ENCODE measurements at places on chromosomes 16 and 17.

- DNase-seq, result no peak
Observed at GRCh38 chr17:17204041-17204591, 2.0 kb downstream of the PLD6 start.

GRCh38 chr17:1759529-1759928, 2.3 kb upstream of the SERPINF1 start:
- DNase-seq, result peak; percentile 35

GRCh38 chr17:64213995-64214811, 48.9 kb downstream of the TEX2 start:
- no peak for DNase-seq

DNA sequence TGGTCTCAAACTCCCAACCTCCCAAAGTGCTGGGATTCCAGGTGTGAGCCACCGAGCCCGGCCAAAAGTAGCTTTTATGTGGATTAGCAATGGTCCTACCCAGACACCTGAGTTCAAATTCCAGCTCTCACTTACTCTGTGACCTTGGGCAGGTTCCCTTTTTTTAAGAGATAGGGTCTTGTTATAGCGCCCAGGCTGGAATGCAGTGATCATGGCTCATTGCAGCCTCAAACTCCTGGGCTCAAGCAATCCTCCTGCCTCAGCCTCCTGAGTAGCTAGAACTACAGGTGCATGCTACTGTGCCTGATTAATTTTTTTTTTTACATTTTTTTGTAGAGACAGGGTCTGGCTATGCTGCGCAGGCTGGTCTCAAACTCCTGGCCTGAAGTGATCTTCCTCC, 16.6 kb downstream of the HDAC5 start:
- no peak for DNase-seq

DNA sequence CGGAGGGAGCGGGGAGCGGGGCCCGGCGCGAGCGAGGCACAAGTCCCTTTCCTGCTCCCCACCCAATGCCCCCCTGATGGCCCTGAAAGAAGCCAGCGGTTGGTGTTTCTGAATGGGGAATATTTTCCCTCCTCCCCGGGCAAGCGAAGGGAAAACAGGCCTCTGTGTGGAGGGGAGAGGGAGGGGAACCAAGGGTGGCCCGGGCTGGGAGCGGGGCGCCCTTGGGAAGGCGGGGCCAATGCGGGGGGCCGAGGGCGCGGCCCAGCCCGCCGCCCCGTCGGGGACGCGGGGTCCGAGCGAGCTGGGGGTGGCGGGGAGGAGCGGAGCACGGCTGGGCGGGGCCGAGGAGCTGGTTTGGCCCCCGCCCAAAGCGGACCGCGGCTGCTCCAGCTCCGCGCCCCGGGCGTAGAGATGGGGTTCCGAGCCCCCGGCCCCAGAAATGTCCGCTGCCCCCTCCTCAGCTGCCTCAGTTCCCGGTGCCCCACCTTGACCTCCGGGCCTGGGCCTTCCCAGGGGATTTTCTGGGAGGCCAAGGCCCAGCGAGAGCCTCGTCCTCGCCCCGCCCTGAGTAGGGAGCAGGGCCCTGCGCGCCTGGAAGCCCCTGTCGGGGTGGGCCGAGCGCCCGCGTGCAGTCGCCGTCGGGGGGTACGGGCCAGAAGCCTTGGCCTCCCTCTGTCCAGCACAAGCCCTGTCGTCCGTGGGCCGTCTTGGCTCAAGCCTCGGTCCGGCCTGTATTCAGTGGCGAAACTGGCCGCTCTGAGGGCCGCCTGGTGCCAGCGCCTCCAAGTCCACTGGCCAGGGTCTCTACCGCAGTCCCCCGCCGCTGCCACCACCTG, 3.9 kb upstream of the HEXIM1 start:
- DNase-seq, result peak; percentile 69

GRCh38 chr17:50345432-50346312, at the start of gene XYLT2:
TSS of gene XYLT2 (plus strand) at chr17:50346126. CDS start at chr17:50346141, 15 bp downstream.
- DNase-seq, result peak; percentile 98

DNA sequence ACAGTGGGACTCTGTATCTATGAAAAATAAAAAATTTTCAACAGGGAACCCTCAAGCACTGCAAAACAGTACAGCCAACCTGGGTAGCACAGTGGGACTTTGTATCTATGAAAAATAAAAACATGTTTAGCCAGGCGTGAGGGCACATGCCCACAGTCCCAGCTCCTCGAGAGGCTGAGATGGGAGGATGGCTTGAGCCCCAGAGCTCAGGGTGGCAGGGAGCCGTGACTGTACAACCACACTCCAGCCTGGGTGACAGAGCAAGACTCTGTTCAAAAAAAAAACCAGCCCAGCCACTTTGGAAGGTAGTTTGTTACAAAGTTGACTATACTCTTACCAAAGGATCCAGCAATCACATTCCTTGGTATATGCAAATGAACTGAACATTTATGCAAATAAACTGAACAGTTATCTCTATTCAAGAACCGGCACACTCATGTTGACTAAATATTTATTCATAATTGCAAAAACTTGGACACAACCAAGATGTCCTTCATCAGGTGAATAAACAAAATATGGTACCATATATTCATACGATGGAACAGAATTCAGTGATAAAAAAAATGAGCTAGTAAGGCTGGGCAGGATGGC, 5.2 kb downstream of the RPH3AL start:
- peak; percentile 44 for DNase-seq

DNA sequence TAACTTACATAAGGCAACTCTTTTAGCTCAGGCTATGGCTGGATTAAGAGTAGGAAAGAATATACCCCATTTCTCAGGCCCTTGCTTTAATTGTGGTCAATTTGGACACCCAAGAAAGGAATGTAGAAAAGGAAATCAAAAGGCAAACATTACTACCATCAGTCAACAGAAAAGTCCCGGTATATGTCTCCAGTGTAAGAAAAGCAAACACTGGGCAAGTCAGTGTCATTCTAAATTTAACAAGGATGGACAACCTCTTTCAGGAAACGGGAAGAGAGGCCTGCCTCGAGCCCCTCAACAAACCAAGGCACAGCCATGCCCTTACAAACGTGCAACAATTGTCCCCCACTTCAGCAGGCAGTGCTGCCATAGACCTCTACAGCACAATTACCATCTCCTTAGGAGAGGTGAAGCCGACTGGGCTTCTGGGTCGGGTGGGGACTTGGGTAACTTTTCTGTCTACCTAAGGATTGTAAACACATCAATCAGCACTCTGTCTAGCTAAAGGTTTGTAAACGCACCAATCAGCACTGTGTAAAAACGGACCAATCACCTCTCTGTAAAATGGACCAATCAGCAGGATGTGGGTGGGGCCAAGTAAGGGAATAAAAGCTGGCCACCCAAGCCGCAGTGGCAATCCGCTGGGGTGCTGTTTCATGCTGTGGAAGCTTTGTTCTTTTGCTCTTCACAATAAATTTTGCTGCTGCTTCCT, 12.4 kb downstream of the MRPL58 start:
- DNase-seq, result no peak

- DNase-seq, result no peak
Observed at GRCh38 chr16:50093607-50094539, 28.1 kb downstream of the HEATR3 start.

GRCh38 chr17:34413443-34414119, 50.5 kb upstream of the CCL1 start:
- DNase-seq, result no peak

- peak; percentile 98 for DNase-seq
Observed at GRCh38 chr17:45894022-45894784, at the start of gene MAPT. TSS of gene MAPT (plus strand) at chr17:45894554. CDS start at chr17:45962338, 67,784 bp downstream.

DNA sequence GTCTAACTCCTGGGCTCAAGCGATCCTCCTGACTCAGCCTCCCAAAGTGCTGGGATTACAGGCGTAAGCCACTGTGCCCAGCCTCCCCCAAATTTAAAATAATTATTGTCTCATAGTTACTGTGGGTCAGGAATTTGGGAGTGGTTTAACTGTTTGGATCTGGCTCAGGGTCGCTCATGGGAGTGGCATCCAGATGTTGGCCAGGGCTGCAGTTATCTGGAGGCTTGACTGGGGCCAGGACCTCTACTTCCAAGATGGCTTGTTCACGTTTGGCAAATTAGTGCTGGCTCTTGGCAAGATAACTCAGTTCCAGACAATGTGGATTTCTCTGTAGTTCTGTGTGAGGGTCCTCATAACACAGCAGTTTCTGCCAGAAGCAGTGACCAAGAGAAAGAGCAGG, 8.0 kb downstream of the TEN1 start:
- DNase-seq, result no peak

DNA sequence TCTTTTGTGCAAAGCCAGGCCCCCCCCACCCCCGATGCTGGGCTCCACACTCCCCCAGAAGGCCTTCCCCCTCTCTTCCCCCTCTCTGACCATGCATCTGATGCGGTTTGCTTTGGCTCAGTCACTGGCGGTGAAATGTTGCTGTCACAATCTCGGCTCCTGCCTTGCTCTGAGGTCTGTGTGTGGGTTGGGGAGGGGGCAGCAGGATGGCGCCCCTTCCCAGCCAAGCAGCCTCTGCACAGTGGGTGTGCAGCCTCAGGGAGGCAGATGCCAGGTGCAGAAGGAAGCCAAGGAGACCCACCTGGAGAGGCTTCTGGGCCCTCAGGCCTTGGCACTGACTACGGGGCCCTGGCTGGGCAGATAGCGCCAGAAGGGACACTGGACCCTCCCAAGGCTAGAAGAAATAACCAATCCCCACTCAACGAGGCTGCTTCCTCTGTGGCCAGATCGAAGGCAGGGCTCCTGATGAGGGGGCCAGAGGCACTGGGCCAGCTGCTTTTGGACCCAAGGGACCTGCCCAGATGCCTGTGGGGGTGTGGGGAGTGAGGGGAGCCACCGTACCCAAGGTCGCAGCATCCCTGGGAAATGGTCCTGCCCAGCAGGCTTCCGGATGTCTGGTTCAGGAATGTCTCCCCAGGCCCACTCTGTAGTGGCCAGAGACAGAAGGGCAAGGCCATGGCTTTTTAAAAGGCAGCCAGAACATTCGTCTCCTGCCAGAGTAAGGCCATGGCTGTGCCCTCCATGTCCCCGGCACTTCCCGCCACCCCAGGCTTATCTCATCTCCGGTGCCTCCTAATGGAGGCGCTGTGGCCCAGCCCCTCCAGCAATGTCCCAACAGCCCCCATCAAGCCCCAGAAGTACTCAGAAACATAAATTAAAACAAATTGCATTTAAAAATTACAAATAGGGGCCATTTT, 43.4 kb upstream of the SLC38A10 start:
- no peak for DNase-seq

DNA sequence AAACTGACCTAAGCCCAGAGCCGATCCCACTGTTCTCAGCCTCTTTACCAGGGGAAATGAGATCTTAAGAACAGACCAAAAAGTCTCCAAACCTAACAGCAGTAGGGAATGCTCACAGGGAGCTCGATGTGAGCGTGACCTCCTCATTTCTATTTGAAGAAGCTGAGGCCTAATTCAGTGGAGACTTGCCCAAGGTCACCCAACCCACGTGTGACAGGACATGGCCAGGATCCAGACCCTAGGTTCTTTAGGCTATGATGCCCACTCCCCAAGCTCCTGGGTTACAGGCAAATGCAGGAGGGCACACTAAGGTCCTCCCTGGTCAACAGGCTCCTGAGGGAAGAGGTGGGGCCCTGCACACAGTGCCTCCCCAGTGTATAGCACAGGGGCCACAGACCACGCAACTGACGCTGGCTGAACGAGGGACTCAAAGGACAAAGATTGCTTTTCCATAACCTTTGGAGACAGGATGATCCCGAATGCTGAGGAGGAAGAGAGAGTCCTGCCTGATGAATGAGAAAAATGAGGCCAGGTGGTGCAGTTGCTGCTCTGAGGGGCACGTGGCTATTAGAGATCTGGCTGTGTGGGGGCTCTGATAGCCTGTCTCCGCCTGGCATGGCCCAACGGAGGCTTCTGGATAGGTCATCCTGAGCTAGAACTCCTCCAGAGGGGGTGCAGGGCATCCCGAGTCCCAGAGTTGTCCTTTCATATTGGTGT, 24.0 kb downstream of the MAP3K14 start:
- DNase-seq, result no peak

DNA sequence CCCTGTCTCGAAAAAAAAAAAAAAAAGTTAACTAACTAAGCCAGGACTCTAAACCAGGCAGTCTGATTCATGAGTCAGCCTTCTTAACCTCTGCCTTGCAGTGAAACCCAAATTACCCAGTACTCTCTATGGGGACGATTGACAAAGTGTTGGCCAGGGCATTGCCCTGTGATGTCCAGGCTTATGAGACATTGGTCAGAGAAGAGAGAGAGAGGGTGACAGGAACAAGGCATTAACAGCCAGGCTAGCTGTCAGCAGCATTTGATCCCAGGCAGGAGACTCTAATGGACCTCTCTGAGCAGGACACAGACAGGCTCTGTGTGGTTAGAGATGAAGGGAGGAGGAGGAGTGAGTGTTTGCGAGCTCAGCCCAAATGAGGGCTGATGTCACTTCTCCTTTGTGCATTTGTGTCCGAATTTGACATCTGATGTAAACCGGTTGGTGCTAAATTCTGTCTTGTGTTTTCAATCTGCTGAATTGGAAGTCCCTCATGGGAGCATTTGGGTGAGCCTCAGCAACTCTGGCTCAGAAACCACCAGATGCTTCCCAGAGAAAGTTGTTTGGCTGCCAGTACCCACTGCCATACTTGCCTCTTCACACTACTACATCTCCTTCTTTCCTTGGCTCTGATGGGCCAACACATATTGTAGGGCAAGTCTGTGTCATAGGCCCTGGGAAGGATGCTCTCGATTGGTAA, 4.3 kb upstream of the MYL4 start:
- no peak for DNase-seq

DNA sequence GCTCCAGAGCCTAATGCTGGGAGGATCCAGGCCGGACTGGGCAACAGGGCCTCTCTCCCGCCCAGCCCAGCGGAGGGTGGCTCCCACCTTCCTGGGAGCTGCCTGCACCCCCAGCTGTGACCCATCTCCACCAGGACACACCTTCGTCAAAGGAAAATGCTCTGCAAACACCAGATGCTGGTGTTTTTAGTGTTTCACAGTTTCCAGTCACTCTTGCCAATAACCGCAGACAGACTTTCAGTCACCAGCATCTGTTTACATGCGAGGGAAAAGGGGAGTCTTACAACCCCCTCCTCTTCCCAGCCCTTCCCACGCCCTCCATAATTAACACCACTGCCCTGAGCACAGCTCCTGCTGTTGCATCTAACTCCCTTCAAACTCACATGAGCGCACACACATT, 25.3 kb downstream of the KLHDC4 start:
- DNase-seq, result no peak

GRCh38 chr16:9192746-9193145, 101.3 kb downstream of the HAPSTR1 start:
- DNase-seq, result no peak

- DNase-seq, result no peak
Observed at GRCh38 chr16:85722128-85722893, 28.6 kb downstream of the C16orf74 start.

DNA sequence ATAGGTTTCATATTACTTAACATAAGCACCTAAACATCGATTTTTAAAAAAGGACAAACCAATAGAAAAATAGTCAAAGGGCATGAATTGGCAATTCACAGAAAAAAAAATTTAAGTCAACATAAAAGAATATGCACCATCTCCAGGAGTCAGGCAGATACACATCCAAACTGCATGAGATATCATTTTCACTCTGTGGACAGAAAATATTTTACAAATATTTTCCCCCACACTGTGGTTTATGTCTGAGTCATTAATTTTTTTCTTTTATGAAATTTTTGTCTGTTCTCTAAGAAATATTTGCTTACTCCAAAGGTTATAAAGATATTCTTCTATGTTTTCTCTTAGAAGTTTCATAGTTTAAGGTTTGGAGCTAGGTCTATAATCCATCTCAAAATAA, 74.4 kb upstream of the DNAH17 start:
- no peak for DNase-seq
